ENCODE measurements at places on chromosomes 13 and 19.

GRCh38 chr13:64756621-64757020, 2473.5 kb downstream of the PCDH9 start:
- no peak for DNase-seq

DNA sequence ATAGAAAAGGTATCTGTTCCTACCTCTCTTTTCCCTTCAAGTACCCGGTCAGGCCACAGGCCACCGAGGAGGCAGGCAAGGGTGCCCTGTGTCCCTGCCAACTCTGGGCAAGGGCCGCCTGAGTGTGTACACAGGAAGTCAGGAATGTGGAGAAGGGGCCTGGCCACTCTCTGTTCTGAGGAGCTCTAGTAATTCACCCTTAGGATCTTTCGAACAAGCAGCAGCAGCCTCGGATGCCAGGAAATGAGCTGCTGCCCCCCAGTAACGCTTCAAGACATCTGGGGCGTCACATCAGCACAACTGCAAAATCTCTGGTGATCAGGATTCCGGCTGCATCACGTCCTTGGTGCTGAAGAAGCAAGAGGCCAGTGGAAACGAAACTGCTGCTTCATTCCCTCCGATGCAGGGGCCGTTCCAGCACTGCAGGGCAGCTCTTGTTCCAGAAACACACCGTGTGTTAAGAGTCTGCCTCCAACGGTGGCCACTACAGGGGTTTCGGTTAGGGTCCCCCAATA, 2.0 kb downstream of the RAB20 start:
- DNase-seq = no peak

GRCh38 chr13:43003010-43003409, 11.0 kb upstream of the EPSTI1 start:
- no peak for DNase-seq

DNA sequence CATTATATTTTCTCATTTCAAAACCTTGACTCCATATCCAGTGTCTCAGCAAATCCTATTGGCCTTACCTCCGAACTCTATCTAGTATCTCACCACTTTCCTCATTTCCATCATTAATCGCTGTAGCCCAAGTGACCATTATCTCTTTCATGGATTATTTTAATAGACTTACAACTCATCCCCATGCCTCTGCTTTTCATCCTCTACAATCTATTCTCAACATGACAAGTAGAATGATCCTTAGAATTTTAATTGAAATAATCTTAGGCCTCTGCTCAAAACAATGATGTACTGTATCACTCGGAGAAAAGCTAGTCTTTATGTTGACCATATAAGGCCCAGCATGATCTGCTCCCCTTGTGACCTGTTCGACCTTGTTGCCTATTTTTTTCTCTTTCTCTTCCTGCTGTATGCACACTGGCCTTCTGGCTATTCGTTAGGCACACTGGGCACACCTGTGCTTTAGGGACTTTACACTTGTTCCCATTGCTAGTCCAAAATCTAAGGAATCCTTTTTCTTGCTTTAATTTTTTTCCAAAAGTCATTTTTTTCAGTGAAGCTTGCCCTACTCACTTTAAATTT, 21.4 kb downstream of the DNAJC15 start:
- no peak for DNase-seq

DNA sequence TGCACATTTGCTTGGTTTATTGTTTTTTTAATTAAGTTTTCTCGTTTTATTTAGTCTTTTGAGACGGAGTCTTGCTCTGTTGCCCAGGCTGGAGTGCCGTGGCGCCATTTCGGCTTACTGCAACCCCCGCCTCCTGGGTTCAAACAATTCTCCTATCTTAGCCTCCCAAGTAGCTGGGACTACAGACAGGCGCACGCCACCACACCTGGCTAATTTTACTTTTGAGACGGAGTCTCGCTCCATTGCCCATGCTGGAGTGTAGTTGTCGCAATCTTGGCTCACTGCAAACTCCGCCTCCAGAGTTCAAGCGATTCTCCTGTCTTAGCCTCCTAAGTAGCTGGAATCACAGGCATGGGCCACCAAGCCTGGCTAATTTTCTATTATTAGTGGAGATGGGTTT, 1.3 kb downstream of the RPS9 start:
- DNase-seq = no peak

DNA sequence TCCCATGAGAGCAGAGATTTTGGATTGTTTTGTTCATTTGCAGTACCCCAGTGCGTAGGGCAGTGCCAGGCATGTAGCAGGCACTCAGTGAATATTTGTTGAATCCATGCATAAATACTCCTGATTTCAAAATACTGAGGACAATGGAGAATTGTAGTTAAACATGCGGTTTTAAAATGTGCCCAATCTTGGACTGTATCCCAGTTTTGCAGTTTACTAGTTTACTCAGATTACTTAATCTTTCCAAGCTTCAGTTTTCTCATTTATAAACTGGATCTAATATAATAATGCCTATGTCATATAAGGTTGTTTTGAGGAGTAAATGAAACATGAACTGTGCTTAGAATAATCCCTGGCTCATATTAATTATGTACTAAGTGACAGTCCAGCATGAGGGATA, 39.0 kb downstream of the RCBTB2 start:
- DNase-seq = no peak

GRCh38 chr19:2049741-2050348, 1.2 kb downstream of the MKNK2 start:
- DNase-seq = no peak

DNA sequence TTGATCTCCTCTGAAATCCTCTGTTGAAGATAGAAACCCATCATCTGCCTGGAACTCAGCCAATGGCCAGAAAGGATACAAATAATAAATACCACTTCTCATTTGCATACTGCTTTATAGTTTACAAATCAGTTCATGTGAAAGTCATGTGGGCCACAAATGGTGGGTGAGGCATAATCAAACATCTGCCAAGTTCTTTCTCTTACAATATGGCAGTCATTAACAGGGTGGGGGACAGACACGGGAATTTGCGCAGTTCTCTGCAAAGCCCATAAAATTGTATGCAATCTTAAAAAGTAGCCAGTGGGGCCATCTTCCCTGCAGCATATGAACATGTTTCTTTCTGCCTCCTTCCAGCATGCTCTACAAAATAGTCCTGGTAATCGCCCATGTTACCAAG, 59.6 kb downstream of the NUFIP1 start:
- no peak for DNase-seq

- no peak for DNase-seq
Measured at GRCh38 chr19:39270036-39270871, 2.1 kb downstream of the IFNL2 start.

DNA sequence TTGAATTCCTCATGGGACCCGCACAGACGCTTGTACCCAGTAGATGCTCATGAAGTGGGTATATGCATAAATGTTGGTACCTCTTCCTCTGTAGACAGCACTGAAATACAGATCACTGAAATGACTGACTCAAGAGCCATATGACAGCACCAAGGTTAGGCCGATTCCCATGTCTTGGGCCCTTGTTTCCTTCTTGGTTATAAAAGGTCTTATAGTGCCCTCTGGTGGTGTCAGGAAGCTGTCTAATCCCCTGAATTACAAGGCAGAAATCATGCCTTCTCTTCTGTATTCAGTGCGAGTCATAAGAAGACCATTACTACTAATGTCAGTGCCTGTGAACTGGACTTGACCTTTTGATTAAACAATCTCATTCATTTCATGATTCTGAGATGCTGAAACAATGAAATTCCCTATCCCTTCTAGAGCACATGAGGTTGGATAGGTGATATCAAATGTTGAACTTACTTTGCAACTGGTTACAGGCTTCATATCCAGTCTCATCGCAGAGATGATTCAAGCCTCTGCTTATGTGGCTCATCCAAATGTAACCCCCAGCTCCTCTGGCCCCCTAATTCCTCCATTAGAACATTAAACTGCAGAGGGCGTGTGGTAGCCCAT, 59.7 kb downstream of the SPATA13 start:
- no peak for DNase-seq

GRCh38 chr19:3698974-3699740, 1.1 kb downstream of the PIP5K1C start:
- no peak for DNase-seq
